ENCODE measurements at places on chromosomes 13 and 19.

DNA sequence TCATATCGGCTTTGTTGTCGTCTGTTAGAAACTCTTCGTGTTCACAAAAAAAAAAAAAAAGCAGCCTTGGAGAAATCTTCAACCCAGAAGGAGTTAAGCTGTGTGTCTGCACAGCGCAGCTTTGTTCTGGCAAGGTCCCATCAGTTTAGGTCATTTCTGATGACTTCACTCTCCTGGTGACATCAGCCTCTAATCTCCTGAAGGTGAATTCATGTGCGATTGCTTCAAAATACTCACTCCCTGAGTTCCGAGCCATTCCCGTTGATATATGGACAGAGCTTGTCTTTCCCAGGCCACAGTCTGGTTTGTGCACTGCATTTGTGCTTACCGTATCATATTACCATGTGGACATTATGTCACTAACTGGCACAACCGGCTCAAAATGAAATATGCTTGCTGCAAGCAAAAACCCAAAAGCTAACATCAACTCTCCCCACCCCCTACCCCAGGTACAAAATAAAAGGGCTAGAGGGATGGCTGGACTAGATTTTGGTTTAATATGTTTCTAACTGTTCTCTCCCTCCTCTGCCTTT, 342.4 kb downstream of the KCNRG start:
- DNase-seq, result no peak

GRCh38 chr13:65112531-65112941, 2117.6 kb downstream of the PCDH9 start:
- no peak for DNase-seq

GRCh38 chr13:48401480-48401879, 11.4 kb downstream of the LPAR6 start:
- no peak for DNase-seq

DNA sequence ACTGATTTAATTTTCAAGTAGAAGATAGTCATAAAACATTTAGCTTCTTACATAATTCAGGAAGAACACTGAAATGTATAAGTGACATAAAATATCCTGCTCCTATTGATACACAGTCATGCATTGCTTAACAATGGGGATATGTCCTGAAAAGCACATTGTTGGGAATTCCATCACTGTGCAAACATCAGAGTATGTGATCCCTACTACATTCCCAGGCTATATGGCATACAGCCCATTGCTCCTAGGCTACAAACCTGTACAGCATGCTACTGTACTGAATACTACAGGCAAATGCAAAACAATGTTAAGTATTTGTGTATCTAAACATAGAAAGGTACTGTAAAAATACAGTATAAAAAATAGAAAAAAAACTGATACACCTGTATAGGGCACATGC, 723.9 kb upstream of the ARGLU1 start:
- DNase-seq, result no peak
